ENCODE measurements at places on chromosomes 5 and 9. TPM values are rescaled to one million over a fixed set of nuclear protein-coding genes. Genes with fewer than 3 reads are reported as not detected.

DNA sequence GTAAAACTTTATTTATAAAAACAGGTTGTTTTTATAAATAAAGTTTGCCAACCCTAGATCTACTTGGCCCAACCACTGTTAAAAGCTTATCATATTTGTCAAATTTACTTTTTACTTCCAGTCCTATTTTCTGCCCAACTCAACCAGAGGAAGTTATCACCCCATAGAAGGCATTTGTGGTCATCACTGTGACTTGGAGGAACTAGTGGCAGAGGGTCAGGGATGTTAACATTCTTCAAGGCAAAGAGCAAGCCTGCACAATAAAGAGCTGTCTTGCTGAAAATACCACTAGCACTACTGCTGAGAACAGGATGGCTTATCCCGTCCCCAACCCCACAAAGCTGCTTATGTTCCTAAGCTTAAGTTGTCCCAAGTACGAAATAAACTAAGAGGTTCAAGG is 22.3 kb downstream of the TTC33 start:
- DNase-seq = no peak

DNA sequence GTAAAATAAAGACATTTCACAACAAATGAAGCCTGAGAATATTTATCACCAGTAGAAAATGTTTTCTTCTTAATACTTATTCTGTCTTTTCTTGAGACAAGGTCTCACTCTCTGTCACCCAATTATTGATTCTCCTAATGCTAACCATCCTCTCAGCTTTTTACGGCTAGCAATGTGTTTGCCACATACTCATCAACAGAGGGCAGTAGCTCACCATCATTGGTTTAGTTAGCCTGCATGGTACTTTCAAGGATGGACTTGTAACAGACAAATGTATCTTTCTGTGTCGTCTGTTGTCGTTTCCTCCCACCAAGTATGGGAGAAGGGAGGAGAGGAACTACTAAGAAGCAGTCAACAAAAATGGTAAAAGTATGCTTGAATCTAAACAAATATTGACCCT is 5.9 kb upstream of the ACO1 start:
- no peak for DNase-seq

DNA sequence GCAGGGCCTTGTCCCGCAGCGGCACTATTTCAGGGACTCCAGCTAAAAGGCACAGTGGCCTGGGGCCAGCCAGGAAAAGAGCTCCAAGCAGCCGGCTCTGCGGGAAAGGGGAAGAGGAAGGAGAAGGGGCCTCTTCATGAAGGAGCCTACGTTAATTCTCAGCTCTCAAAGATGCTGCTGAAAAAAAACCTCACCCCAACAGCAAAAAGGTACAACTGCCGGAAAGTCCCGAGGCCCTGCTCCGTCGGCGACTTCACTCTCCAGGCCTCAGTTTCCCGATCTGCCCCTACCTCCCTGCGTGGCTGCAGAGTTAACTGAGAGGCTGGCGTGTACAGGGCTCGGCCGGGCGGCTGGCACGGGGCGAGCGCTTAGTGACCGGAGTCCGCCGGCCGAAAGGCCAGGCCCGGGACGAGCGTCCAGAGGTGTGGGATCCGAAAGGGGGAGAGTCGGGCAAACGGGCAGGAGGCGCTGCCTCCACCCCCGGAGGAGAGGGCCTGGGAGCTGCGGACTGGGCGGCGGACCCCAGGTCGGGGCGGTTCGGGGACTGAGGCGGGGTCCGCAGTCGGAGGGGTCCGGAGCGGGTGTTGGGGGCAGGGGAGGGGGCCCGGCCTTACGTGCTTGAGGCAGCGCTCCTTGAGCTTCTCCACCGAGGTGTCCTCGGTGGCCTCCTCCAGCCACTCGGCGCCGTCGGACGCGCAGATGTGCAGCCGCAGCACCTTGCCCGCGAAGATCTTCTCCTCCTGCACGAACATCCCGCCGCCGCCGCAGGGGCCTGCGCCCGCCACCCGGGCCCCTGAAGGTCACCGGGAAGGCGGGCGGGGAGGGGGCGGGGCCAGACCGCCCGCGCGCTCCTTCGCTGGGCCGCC is 529 bp downstream of the UBAC1 start:
- DNase-seq = peak; percentile 81

DNA sequence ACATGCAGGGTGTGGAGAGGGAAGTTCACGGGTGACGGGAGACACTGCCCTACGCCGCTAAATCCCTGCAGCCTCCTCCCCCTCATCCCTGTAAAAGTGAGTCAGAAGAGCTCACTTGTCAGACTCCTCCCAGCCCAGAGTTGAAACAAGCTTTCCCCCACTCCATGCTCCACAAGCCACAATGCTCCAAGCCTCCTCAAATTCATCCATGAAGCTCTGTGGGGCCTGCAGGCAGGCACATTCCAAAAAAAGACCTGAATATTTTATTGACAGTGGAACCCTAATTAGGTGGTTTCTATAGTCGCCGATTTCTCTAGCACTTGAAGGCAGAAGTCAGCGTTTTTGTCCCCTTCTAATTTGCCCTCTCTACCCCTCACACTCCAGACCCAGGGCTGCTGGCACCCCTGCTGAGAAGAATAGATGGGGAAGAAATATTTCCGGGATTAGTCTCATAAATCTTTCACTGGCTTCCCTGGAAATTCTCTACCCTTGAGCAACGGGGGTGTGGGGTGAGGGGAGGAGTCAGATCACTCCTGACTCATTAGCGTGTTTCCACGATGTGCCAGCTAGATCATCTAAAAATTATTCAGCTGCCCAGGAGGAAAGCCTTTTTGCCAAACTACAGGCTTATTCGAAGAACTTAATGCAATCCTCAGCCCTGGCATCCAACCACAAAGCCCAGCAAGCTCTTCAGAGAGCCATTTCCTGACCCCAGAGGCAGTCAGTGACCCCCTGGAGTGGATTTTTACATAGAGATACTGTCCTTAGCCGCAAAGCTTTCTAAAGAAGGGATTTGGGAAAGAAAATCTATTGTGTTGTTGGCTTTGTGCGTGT is 97.1 kb downstream of the ENC1 start:
- DNase-seq = no peak

GRCh38 chr9:96061293-96061987 is 185.9 kb downstream of the ERCC6L2 start:
- no peak for DNase-seq

DNA sequence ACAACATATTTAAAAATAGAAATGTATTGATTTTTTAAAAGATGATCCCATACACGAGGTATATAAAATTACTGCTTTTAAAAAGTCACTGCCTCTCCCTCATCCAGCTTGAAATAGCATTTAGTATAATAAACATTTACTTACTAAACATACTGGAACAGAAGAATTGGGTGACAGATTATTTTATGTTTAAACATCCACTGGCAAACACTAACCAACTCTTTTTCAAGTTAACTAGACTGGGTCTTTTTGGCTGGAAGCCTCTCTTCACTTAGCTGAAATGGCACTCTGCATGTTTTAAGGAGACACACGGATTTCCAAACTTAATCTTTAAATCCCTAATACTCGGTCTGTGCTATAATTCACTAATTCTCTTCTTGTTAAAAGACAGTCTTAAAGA is 19.0 kb downstream of the CTXN3 start:
- no peak for DNase-seq

GRCh38 chr5:32231241-32231640 is 57.1 kb upstream of the GOLPH3 start:
- DNase-seq = no peak

DNA sequence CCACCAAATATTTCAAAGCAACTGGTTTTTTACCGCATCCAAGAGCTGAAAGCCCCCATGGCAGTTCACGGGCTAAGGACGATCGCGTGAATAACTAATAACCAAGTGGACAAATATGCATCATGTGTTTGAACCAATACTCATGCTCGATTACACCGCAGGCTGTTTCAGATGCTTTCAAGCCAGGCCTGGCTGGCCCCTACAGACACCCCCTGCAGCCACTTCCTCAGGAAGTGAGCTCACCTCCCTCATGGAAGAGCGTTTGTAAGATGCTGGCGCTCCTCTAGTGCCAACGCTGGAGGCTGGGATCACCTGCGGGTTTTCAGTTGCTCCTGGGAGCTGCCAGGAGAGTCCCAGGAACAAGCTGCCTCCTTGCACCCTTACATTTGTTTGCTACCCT is 53.9 kb upstream of the PTCH1 start:
- no peak for DNase-seq

GRCh38 chr5:2008851-2009629 is 126.3 kb upstream of the IRX4 start:
- DNase-seq = no peak

DNA sequence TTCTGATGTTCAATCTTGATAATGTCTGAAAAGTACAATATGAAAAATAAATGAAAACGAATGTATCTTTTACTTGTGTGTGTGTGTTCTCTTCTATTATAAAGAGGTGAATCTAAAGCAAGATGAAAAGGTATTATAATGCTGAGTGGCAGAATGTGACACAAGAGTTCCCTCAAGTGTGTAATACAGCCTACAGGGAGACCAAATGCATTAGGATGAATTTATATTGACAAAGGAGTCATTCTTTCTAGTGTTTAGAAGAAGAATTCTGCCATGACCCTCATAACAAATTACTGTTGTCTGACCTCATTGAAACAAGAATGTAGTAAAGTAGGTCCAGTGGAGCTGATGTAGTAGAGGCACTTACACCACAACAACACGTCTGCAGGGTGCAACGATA is 1119.0 kb upstream of the CDH10 start:
- no peak for DNase-seq

- DNase-seq = no peak
Observed at GRCh38 chr5:150608991-150609390, 31.5 kb upstream of the SYNPO start.

DNA sequence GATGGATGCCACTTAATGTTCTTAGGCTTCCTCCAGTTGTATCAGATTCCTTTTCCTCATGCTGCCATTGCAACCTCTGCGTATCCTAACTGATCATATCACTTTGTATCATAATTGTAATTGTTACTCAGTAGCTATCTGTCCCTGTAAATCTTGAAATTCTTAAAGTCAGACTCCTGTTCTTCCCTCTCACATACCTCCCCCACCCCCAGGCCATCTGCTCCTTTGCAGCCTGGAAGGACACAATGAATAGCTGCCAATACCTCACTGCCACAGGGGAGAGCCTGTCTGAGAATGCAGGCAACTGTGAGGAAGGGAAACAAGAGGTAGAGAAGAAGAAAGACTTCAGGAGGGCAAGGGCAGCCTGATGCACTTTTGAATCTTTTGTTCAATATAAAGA is 228.5 kb downstream of the ENC1 start:
- DNase-seq = no peak

- DNase-seq = no peak
Observed at GRCh38 chr9:88355166-88355565, 33.1 kb upstream of the SPIN1 start.

DNA sequence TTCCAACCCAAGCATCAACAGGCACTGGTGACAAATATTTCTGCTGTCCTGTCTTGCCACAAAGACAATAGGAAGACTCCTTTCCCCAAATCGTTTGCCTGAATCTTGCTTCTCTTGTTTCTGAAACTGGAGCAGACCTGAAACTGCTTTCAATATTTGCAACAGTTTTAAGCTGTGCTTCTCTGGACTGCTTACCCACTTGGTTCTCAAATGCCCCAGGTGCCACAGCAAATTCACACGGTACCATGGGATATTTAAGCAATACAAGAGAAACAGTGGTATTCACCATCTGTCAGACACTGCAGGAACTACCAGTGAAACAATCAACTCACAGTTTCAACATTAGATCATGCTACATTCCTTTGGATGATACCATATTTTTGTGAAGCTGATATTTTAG is 309.4 kb downstream of the PARP8 start:
- no peak for DNase-seq

- DNase-seq = no peak
Observed at GRCh38 chr9:113808391-113809358, 67.4 kb upstream of the ZNF618 start.

DNA sequence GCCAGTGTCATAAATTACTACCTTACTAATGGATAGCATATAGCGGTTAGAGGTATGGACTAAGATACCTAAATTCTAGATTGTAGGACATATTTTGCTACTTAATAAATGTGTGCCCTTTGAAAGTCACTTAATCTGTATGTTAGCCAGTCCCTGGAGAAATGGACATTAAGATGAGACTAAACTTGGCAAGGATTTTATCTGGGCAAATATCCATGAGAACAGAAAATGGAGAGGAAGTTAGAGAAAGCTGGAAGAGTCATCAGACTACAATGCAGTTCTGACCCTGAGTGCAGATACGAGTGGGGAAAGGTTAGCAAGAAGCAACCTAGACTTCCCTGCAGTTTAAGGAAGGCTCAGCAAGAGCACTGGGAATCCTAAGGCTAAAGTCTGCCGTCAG is 33.0 kb downstream of the TBCA start:
- no peak for DNase-seq

GRCh38 chr5:35804201-35804653 is 52.5 kb upstream of the IL7R start:
- DNase-seq = no peak

DNA sequence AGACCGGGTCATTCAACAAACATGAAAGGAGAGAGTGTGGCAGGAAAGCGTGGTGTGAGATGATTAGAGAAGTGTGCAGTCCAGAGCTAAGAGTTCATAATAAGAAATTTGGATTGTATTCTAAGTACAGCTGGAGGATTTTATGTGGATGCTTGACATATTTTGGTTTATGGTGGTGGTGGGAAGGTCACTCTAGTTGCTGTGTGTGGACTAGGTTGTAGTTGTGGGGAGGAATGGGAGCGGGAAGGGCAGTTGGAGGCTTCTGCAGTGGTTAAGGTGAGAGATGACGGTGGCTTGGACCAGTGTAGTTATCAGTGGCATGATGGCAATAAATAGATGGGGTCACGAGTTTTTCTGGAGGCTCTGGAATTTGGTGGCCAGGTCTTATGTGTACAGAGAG is 45.7 kb upstream of the GPR151 start:
- DNase-seq = no peak

The C9orf153 gene
- total RNA-seq = 7.6 TPM

The COQ4 gene
- total RNA-seq = 103 TPM

The ZNF366 gene
- 3.8 TPM for total RNA-seq

The PCDHGB7 gene
- 10.2 TPM for total RNA-seq
